ENCODE measurements at places on chromosomes 1 and 21.

DNA sequence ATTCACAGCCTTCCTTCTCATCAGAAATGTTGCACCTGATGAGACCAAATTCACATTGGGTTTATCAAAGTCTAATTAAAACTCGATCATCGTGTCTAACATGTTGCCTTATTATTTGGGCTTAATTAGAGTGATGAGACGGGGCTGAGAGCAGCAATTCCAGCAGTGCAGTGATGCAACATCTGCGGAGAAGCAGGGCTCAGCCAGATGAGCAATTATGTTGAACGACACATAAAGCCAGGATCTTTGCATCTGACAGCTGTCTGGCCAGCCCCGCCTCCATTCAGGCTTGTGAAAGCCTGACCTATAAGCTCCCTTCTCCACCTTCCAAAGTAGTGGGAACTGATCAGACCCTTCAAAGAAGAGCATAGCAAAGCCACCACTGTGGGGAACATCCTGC, 109.8 kb downstream of the C1orf94 start:
- DNase-seq = no peak

DNA sequence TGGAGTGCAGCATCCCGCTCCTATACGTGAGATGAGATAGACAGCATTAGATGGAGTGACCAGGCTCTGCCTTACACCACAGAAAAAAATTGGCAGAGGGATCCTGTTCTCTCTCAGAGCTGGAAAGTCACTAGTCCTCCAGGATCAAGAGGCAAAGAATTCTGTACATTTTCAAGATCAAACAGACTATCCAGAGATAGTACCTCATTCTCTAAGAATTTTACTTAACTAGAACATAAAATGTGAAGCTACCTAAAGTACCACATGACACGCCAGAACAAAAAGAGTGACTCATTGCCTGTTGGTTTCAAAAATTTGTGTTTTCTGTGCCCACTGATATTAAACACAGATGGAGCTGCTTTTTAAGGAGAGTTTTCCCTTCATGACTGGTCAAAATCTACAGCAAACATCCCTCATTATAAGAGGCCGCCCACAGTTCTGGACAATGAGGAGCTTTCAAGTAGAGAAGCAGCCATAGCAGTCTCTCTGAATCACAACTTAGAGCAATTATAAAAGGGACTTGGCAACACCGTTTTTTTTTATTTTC, 32.3 kb downstream of the CD160 start:
- no peak for DNase-seq

- no peak for DNase-seq
Observed at GRCh38 chr1:164557270-164557669, 1.7 kb upstream of the PBX1 start.

- no peak for DNase-seq
Observed at GRCh38 chr1:173417563-173417962, 59.6 kb upstream of the PRDX6 start.

GRCh38 chr1:197850042-197850441, 52.4 kb upstream of the C1orf53 start:
- no peak for DNase-seq
